Right renal cortex interstitium (tissue), 3 donors: ENCODE measurements at places on chromosomes 12 and 14.

GRCh38 chr12:68374307-68374982 lies 42.3 kb upstream of the MDM1 start:
- DNase-seq: no peak

GRCh38 chr12:133236144-133236543 lies 467 bp upstream of the ANHX start:
- DNase-seq: no peak

GRCh38 chr14:71555654-71556559 lies 376.3 kb upstream of the RGS6 start:
- no peak for DNase-seq

- DNase-seq: no peak
These were observed 60.3 kb downstream of the KLRG1 start for GRCh38 chr12:9049520-9050133.

- no peak for DNase-seq
These were observed 27.3 kb downstream of the PTPRB start for GRCh38 chr12:70609739-70610491.

DNA sequence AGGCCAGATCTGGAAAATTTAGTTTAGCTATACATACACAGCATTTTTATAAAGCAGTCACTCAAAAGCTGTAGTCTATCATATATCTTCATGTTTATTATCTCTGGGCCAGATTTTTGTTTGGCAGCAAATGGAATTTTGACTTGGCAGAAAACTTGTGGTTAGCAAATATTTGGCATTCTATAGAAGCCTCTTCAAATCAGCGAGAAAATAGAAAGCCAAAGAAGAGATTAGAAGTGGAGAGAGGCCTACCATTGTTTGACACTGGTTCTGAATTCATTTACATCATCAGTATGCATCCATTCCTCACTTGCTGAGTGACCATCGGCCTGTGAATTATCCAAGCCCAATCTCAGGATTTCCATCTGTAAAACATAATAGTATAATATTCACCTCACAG lies 1077.6 kb downstream of the GALC start:
- no peak for DNase-seq

DNA sequence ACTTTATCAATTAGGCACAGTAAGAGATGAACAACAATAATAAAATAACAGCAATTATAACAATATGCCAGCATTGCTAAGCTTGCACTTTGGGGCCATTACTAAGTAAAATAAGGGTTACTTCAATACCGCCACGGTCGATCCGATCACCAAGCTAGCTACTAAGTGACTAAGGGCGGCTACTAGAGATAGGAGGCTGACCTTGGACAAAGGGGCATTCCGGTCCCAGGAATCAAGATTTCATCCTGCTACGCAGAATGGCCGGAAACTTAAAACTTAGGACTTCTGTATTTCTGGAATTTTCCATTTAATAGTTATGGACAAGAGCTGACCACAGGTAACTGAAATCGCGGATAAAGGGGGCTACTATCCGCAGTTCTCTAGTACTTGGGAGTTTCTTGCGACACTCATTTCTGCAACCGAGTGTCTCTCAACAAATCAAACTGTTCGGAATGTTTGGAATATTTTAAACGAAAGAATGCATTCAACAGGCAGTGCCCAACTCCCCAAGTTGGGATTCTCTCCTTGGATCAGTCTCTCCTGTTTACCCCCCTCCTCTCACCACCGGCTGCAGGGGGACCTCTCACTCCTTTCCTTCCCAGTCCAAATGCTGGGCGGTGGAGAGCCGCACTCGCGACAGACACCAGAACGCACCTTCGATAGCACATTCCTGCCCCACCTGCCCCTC lies 650 bp downstream of the HEBP1 start:
- DNase-seq: no peak

DNA sequence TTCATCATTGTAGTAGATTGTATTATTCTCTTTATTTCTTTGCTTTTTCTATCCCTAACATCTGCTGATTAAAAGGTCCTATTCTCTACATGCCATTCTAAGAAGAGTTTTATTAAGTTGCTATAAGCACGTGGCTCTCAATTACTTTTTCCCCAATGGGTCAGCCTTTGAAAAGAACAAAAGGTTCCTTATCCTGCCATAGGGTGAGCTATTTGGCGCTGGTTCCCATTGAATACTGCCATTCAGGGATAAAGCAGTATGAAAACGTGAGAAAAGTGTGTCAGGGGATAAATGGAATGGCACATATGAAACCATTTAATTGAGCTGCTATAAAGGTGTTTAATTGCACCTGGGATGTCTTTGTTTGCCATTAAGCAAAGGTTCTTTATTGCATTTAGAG lies 80.9 kb downstream of the SYNE2 start:
- no peak for DNase-seq

DNA sequence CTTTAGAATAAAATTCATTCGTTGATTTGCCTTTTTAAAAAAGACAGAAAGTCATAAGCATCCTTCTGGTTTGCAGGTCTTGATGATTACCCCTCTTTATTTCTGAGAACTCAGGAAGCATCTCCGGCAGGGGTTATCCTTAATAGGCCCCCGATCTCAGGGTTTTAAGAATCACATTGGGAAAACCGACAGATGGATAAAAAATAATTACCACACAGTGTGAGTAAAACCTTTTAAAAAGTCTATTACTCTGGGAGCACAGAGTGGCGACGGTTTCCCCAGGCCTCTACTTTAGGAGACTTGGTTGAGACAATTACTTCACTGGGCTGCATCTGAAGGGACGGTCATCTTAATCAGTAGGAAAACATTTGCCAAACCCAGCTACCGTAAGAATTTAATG lies 56.5 kb downstream of the KCNMB4 start:
- DNase-seq: no peak

GRCh38 chr14:101821528-101821927 lies 60.0 kb downstream of the PPP2R5C start:
- no peak for DNase-seq
